ENCODE measurements at places on chromosomes 2 and 18.

DNA sequence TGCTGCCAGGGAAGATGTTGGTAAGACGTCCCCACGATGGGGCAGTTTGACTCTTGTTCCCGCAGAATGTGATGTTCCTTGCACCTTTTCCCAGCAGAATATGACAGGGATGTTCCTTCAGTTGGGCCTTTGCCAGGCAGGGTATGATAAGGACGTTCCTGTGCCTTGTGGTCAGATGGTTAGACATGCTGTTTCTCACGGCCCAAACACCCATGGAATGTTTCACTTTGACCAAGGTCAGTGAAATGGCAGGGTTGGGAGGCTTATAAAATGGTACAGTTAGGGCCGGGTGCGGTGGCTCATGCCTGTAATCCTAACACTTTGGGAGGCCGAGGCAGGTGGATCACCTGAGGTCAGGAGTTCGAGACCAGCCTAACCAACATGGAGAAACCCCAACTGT lies 40.3 kb upstream of the YPEL5 start:
- ATAC-seq = peak; percentile 35

GRCh38 chr2:143177096-143177786 lies 48.0 kb downstream of the ARHGAP15 start:
- no peak for ATAC-seq

DNA sequence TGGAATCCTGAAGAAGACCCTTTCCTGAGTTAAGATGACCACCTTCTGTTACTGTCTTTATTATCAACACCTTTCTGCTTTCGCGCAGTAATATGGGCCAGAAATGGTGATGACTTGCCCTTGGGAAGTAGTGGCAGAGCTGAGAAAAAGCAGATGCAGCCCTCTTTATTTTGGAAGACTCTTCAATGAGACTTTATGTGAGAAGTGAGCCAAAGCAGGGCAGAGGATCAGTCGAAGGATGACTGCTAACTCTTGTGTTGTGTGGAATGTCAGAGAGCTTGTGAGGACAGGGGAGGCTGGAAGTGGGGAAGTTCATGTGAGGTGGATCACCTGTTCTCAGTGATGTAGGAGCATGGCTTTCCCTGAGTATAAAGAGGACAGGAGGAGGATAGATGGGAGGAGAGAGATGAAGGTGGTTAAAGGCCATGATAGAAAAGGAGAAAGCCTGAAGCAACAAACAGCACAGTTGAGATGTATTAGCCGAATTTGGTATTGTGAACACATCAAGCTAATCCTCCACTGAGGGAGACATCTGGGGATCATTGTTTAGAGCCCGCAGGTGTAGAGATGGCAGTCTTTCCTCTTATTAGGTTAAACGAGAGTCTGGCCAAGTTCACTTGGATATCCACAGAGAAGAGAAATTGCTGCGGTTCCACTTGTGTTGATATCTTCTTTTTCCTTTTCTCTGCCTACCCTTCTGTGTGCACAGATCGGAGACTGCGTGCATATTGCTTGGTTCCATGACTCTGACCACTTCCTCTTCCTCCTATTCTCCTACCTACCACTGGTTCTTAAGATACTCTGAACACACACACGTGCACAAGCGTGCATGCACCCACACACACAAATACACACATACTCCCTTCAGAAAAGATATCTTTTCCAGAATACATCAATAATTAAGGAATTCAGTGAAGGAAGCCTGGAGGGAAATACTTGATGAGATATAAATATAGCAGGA lies 67.4 kb downstream of the SLC9A2 start:
- ATAC-seq = no peak

DNA sequence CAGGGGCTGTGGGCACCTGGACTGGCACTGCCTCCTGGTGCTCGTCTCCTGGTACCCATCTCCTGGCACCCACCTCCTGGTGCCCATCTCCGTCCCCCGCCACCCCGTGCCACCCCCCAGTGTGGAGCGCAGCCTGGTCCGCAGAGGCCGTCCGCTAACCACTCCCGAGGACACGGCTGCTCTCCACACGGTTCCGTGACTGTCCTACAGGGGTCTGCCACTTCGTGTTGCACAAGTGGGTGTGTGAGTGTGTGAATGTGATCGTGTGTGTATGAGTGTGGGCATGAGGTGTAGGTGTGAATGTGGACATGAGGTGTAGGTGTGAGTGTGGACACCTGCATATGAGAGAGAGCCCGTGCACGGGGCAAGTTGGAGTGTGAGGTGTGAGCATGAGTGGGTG lies 119.4 kb upstream of the HS6ST1 start:
- no peak for ATAC-seq

DNA sequence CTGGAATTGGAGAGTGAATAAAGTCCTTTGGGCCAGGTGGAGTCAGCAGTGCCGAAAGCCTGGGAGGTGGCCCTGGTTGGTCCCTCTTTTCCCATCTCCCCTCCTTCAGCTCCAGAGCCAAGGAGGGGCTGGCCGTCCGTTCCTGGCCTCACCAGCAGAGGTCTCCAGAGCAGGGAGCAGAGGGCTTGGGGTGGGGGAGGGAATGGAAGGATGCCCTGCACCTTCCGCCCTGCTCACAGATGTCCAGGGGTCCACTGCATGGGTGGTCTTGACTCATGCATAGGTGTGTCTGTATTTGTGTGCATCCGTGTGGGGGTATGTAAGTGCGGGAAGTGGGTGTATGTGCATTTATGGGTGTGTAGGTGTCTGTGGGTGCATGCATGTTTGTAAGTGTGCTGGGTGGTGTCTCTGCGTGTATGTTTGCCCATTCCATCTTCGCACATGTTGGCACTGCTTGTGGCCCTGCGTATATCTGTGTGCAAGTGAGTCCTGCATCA lies 201.8 kb downstream of the ZFP36L2 start:
- peak; percentile 94 for ATAC-seq

DNA sequence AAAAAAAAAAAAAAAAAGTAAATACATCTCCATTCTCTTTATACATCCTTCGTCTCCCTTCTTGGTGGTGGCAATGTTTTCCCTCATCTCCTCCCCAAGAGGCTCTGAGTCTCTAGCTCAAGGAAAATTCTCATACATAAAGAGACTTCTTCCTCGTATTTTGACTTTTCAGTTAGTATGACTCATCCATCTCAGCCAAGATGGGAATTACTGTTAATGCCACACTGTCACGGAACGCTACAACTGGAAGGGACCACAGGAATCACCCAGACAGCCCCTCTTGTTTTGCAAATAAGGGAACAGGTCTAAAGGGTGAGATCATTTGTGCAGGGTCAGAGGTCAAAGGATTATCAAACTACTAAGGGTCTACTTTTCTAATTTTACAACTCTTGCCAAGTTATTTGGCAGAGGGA lies 19.5 kb downstream of the NFE2L2 start:
- ATAC-seq = peak; percentile 38

GRCh38 chr2:239025096-239025801 lies 177.4 kb downstream of the TWIST2 start:
- ATAC-seq = peak; percentile 62
